Neural crest cell (in vitro differentiated cells): ENCODE measurements at places on chromosomes 11 and 22.

DNA sequence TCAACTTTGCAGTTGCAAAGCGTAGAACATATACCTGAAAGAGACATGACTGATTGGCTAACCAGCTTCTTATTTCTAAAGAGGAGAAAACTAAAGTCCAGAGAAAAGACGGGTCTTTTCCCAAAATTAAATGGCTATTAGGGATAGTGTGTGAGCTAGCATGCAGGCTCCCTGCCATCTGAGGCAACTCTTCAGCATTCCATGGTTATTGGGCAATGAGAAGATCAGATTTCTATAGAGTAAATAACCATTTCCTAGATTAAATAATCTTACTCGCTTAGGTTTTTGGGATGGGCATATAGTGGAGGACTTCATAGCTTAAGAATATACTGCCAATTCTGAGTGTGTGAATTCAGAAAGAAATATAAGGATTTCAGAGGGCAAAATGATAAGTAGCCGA lies 95.0 kb downstream of the PDHX start:
- no peak for DNase-seq

DNA sequence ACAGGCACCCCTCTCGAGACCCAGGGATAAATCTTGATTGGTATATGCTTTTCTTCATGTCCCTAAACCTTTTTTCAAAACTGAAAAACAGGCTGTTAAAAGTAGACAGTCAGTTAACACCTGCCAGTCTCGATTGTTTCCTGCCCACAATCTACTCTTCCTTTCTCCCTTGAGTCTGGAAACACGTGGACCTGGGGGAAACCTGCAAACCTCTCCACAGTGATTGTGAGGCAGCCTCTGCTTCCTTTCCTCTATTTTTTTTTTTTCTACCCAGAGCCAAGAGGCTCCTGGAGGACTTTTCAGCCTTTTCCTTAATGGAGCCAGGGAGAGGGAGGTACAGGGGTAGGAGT lies 69.4 kb upstream of the CLMP start:
- no peak for DNase-seq

DNA sequence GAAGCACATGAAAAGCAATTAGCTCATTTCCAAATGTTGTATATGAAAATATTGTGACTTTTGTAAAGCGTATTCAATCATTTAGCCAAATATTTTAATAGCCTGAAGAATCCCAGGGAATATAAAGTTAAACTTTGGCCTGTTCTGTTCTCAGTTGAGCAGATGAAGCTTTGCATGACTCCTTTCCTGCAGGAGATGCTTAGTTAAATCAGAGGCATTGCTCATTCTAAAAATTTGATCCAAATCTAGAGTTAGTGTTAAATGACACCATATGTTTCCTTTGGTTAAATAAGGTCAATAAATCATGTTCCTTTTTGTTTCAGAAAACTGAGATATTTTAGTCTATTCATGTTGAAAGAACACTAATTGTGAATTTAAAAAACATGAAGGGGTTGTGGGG lies 51.2 kb upstream of the BIRC3 start:
- no peak for DNase-seq

DNA sequence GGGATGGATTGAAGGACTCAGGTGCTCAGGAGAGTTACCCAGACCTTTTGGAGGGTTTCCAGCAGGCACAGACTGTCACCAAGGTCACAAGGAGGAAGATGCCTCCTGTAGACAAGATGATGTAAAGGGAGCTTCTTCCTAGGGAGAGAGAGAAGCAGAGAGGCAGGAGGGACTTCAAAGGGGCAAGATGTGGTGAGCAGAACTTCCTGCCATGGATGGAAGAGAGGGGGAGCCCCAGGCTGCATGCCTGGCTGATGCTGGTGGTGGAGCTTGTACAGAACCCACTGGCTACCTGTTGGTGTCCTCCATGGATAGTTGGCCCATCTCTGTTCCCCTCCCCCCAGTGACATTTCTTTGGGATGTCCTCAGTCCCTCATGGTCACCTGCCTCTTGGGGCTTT lies 4.2 kb downstream of the HEPN1 start:
- no peak for DNase-seq

DNA sequence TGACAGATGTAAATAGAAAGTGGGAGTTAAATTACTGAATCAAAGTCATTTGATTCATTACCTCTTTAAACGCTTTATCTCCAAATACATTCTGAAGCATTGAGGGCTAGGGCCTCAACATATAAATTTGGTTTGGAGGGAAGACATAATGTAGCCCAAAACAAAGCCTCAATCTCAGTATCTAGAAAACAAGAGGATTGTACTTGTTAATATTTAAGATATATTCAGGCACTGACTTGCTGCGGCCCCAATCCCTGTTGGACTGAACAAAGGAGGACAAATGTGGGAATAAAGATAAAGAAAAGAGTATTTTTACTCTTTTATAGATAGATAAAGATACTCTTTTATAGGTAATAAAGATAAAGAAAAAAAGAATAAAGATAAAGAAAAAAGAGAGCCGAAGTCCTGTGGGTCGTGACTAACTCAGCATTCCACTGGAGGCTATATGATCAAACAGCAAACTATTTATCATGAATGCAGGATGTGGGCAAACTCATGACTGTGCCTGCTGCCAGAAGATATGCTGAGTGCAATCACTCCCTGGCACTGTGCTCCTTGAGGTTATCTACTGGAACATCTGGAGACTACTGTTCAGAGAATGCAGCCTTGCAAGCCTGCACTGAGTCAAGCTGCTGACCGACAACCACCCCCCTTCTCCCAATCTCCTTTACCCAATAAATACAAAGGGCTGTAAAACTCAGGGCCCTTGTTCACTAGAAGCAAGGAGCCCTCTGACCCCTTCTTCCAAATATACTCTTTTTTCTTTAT lies 6.9 kb downstream of the OR10V1 start:
- no peak for DNase-seq

GRCh38 chr22:49413146-49413545 lies 414.5 kb downstream of the BRD1 start:
- DNase-seq, result no peak

GRCh38 chr11:130407978-130408377 lies 20.4 kb downstream of the ADAMTS8 start:
- DNase-seq, result no peak

DNA sequence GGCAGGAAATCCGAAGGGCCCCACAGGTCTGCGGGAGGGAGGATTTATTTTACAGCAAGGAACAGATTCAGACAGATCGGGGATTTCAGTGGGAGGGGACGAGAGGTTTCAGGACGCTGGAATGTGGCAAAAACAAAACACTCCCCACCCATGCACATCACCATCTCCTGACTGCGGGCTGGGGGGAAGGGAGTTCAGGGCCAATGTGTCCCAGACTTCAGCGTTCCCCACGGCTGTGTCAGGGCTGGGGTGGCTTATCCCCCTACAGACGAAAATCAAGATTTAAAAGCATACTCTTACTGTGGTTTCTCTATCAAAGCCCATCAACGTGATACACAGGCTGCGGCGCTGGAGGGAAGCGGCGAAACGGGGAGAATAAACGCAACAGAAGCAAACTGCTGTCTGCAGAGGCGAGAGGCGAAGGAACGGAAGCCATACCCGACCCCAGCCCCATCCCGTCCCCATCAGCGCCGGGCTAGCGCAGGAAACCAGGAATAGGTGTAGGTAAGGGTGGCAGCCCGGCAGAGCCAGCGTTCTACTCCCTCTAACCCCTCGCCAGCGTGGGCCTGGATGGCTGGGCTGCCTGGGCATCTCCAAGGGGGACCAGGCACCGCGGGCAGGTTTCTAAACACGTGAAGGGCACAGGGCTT lies 2.7 kb downstream of the TENM4 start:
- DNase-seq, result peak; percentile 8

DNA sequence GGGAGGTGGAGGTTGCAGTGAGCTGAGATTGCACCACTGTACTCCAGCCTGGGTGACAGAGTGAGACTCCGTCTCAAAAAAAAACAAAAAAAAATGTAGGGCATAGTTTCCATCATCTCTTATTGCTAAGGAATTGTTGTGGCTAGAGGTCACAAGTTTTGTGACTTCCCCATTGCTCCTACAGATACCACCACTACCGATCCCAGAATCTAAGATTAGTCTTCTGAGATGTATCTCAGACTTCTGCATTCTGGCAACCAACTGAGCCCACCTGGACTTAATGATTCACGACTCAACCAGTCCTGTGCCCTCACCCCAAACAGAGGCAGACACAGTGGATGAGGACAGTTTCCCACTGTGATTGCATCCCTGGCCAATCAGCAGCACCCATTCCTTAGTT lies 148.9 kb downstream of the NECTIN1 start:
- no peak for DNase-seq

DNA sequence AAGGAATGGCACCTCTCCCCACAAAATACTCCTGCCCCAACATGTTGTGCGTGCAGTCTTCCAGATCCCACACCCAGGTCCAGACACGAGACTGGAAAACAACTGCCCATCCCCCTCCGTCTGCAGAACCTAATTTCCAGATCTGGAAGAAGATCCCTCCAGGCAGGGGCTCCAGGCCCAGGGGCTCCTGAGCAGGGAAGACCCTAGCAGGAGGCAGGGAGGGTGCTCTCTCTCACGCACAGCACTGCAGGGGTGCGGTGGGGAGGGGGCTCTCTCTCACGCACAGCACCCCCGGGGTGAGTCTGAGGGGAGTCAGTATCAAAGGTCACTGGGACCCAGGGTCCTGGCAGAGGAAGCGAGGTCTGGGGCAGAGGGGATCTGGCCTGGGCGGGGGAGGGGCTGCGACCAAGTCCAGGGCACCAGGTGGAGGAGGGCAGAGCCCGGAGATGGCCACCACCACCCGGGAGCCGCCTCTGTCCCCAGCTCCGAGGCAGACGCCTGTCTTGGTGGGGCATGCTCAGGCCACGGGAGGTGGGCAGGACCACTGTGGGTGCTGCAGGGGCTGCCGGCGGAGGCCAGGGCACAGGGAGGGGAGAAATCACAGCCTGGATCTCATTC lies 1.7 kb downstream of the MLC1 start:
- DNase-seq, result no peak

- DNase-seq, result no peak
Observed at GRCh38 chr11:76656571-76657081, 13.9 kb downstream of the LRRC32 start.

GRCh38 chr11:84289381-84289906 lies 1003.3 kb upstream of the CCDC90B start:
- no peak for DNase-seq

DNA sequence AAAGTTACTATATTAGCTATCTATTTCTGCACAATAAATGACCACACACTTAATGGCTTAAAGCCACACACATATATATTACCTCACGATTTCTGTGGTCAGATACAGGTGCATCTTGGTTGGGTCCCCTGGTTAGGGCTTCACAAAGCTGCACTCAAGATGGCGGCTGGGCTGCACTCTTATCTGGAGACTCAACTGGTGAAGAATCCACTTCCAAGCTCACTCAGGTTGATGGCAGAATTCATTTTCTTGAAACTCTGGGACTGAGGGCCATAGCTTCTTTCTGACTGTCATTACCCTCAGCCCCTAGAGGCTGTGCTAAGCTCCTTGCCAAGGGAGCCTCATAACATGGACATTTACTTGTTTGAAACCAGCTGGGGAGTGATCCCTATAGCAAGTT lies 5.1 kb upstream of the MS4A10 start:
- DNase-seq, result no peak

- DNase-seq, result no peak
Observed at GRCh38 chr11:118205606-118206378, 19.0 kb downstream of the JAML start.

DNA sequence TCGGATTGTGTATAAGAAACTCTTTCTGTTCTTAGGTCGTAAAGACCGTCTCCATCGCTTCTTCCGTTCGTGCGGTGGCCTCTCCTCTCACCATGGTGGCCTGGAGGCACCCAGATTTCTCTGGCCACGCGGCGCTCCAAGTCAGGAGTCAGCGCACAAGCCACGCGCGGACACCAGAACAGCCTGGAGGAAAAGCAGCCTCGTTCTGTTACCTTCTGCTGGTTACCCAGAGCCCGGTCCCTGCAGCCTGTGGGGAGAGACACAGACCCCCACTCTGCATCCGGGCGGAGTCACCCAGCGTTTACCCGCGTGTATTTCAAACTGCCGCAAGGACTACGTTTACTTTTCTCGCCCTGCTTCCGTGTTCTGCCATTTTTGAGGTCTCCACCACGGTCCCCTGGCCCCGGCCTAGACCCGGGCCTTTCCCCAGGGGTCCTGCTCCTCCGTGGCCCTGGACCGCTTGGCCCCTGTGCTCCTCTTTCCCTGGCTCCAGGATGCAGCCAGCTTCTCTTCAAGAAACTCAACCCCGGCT lies 776.1 kb downstream of the BRD1 start:
- DNase-seq, result no peak

GRCh38 chr11:67286621-67287333 lies 2.3 kb upstream of the ANKRD13D start:
- DNase-seq, result no peak

DNA sequence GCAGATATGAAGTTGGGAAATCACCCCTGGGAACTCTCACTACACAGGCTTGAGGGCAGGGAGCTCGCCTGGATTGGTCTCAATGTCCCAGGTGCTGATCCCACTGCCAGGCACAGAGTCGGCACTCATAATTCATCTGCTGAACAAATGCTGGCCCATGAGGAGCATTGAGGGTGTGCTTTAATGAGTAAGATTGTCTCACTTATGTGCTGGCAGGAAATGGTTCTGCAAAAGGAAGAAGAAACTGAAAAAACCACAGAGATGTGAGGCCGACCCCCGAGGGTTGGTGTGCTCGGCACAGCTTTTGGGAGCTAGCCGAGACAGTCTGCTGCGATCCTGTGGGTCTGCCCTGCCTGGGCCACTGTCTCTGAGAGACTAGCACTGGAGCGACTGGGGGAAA lies 9.4 kb downstream of the PLAAT2 start:
- no peak for DNase-seq

- DNase-seq, result no peak
Observed at GRCh38 chr22:20430101-20430719, 7.4 kb downstream of the SCARF2 start.

DNA sequence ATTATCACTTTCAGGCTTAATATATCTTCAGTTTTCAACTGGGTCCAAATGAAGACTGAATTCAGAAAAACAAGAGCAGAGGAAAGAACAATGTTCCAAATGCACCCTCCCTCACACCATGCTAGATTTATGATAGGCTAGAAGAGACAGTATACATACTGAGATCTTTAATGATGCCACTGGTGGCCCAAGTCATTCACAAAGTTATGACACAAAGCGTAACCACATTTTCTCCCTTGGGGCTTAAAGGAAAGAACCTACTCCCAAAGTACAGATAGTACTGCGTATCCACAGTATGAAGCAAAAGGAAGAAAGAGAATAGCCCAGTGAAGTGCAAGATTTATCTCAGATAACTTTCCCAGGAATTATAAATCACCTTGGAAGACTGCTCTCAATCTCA lies 10.9 kb upstream of the SOX6 start:
- no peak for DNase-seq

DNA sequence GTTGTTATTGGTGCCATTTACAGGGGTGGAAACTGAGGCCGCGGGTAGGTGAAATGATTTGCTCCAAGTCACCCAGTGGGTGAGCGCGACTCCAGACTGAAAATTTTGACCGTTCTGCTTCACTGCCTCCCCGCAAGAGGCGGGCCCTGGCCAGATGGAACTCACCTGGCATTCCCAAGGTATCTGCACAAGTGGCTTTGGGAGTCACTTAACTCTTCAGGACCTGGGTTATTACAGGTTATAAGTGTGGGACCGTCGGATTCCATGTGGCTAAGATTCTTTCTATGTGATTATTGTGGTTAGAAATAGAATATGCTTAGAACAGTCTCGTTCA lies 598 bp downstream of the CABIN1 start:
- DNase-seq, result no peak
